Psoas muscle (tissue), 8 donors: ENCODE measurements at places on chromosomes 16 and 17.

GRCh38 chr17:77188084-77189066 is 47.6 kb downstream of the SEC14L1 start:
- DNase-seq, result no peak

- DNase-seq, result no peak
Measured at GRCh38 chr17:61575352-61575975, 15.6 kb downstream of the NACA2 start.

DNA sequence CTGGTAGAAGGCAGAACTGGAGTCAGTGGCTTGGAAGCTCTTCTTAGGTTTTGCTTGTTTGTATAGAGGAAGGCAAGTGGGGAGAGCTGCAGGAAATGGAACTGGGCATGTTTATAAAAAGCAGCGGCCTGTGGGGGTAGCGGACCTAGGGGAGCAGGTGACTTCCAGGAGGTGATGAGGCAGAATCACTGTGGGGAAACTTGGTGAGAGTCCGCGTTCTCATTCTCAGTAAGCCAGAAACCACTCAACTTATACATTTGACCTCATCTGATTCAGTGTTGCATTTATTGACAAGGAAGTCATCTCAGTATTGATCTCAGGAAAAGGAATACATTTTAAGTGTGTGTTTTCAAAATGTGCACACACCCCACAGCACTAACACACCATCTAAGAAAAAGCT is 299.8 kb downstream of the CNTNAP4 start:
- no peak for DNase-seq

GRCh38 chr17:46944931-46945330 is 22.0 kb downstream of the GOSR2 start:
- no peak for DNase-seq

DNA sequence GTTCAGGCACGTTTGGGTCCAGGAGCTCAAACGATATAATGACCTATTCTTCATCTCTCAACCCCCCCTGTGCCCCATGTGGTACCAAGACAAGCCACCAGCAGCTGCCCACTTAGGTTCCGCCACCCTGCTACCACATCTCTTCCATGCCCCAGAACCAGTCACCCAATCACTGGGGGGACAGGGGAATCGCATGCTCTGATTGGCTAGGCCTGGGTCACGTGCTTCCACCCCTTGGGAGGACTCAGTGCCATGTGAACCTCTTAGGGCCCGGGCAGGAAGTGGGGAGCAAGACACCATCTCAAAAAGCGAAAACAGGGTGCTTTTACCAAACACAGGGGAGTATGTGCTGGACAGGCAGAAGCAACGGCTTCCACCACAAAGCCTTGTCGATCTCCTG is 91.3 kb downstream of the KATNIP start:
- DNase-seq, result no peak

DNA sequence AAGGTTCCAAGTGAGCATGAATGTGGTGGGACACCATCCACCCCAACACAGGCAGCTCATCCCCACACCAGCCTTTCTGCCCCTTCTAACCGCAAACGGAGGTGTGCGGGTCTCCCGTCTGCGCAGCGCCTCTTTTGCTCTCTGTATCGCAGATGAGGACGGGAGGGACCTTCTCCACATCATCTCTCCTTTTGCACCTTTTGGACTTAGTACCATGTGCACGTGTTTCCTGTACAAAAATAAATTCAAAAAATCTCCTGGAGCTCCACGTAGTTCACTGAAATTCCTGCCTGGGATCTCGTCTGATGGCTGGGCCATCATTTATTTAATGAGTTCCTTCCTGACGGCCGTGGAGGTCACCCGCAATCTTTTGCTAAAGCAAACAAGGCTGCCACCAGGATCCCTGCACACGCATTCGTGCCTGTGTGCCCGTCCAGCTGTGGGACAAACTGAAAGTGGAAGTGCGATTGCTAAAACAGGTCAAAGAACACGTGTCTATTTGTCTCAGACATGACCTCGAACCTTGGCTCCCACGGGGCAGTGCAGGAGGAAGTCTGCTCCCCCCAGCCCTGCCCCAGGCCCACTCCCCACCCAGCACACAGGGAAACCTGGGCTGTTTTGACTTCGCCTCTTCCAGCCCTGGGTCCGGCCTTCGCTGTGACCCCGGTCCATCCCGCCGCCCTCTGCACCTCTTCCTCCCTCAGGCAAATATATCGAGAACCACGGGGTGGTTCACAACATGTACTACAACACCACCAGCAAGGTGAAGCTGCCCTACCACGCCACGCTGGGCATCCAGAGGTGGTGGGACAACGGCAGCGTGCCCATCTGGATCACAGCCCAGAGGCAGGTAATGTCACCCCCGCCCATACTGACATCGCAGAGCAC is 2.3 kb downstream of the ENPP7 start:
- DNase-seq, result no peak

GRCh38 chr16:79980650-79981521 is 380.3 kb upstream of the MAF start:
- DNase-seq, result no peak

DNA sequence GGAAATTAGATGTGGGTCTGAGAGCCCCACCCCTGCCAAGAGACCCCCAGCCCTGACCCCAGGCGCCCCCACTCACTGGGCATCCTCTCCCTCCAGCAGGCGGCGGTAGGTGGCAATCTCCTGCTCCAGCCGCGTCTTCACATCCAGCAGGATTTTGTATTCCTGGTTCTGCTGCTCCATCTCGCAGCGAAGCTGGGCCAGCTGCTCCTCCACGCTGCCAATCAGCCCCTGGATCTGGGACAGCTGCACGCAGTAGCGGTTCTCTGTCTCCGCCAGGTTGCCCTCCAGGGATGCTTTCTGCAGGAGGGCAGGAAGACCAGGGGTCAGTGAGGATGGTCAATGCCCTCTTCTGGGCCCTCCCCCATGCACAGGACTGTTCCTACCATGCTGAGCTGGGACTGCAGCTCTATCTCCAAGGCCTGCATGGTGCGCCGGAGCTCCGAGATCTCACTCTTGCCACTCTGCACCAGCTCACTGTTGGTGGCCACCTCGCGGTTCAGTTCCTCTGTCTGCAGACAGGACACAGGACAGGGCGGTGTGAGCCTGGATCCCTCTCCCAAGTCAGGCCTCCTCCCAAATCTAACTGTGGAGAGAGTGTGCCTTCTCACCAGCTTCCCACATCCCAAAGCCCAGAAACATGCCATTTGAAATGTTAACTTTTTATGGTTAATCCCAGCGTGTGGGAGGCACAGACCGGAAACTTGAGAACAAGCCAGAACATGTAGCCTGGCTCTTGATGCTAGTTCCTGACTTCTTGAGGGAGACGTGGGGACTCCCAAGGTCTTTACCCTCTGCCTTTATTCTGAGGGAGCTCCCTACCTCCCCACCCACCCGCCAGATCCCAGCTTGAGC is 3.6 kb downstream of the KRT17 start:
- no peak for DNase-seq

GRCh38 chr16:90053902-90054500 is 23.1 kb downstream of the PRDM7 start:
- DNase-seq, result no peak

DNA sequence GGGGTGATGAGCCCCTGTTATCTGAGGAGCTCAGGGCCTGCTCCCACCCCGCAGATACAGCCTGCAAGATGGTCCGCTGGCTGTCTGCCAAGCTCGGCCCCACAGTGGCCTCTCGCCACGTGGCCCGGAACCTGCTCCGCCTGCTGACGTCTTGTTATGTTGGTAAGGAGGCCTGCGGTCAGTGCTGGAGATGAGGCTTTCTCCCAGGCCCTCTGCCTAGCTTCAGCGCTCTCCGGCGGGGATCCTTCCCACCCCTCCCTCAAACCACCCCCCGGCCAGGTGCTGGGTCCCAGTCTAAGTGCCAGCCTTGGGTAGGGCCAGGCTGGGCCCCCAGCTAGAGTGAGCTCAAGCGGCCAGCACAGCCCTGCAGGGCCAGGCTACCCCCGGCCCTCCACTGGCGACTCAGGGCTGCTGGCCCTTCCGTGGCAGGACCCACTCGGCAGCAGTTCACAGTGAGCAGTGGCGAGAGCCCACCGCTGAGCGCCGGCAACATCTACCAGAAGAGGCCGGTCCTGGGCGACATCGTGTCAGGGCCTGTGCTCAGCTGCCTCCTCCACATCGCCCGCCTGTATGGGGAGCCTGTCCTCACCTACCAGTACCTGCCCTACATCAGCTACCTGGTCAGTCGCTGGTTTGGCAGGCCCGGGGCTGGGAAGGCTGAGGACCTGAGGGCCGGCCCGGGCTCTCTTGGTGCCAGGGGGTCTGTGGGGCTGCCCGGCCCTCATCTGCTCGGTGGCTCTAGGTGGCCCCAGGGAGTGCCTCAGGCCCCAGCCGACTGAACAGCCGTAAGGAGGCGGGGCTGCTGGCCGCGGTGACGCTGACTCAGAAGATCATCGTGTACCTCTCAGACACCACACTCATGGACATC is 6.1 kb downstream of the WDR81 start:
- DNase-seq, result peak; percentile 96

GRCh38 chr17:69567130-69567529 is 152.6 kb downstream of the MAP2K6 start:
- no peak for DNase-seq

GRCh38 chr17:42792545-42792944 is 6.0 kb downstream of the COA3 start:
- no peak for DNase-seq

DNA sequence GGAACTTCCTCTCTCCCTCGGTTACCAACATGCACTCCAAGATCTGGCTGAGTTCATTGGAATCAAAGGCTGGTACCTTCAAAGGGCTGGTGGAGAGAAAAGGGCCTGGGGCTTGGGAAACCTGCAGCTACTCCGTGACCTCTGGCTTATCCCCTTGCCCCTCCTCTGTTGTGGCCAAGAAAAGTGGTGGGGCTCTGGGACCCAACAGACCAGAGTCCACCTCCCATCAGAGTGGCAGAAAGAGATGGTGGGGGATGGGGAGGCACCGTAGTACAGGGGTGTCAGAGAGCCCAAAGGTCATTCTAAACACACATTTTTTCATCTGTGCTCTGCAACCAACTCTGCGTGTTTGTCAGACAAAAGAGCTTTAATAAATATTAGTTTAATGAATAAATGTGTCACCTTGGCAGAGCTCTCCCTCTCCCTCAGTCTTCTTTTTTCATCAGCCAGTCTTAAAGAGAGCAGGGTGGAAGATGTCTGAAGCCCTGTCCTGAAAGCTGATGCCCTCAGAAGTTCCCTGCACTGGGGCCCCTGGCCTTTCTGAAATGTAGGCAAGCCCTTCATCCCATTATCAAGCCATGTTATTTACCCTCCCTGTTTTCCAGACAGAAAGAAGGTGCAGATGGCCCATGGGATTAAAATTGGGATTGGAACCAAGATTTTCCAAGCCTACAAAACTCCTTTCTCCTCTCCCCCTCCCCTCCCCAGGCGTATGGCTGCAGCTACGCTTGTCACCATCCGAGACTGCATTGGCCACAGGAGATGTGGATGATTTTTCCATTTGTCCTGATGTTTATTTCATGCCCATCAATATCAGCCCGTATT is 227.3 kb downstream of the CCDC182 start:
- DNase-seq, result no peak

DNA sequence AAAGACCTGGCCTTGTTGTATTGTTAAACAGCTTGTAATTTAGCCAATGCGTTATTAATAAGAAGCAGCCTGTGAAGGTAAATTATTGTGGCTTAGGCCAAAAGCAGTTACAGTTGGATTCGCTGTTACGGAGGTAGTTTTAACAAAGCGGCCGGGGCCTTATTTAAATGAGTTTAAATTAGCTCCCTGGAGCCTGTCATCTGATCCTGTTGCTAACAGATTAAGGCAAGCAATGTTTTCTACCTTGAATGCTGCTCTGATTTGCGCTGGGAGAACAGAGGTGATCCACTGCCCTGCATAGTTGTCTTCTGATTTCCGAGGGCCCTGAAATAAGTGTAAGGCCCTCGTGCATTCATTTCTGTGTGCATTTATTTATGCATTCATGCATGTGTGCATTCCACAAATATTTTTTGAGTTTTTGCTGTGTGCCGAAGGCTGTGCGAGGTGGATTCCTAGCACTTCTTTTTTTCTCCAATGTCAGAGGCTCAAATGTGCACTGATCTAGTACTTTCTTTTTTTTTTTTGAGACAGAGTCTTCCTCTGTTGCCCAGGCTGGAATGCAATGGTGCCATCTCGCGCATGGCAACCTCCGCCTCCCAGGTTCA is 10.9 kb downstream of the SEC14L5 start:
- DNase-seq, result no peak

DNA sequence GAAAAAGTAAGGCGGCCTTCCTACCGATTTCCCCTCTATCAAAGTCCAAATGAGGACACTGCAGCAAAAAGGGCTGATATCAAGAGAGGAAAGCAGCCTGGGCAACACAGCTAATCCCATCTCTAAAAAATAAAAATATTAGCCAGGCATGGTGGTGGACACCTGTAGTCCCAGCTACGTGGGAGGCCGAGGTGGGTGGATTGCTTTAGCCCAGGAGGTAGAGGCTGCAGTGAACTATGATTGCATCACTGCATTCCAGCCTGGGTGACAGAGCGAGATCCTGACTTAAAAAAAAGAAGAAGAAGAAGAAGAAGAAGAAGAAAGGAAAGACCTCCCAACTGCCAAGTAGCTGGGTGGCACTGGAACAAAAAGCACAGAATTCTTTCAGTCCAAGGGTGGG is 14.4 kb downstream of the CACNB1 start:
- DNase-seq, result no peak

- DNase-seq, result no peak
Measured at GRCh38 chr16:81541314-81541713, 96.7 kb downstream of the CMIP start.

DNA sequence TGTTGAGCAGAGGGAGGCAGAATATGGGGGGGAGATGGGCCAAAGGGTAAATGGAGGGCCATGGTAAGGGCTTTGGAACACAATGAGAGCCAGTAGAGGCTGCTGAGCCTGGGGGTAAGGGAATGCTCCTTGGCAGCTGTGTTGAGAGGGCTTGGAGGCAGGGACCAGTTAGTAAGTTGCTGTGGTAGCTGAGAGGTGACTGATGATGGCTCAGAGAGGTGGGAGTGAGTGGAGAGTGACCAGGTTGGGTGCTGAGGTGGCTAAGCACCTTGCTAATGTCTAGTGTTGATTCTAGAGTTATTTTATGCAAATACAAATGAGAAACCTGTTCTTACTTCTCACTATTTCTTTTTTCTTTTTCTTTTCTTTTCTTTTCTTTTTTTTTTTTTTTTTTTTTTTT is 10.8 kb downstream of the SBK1 start:
- no peak for DNase-seq

- no peak for DNase-seq
Measured at GRCh38 chr17:48723423-48724250, 652 bp downstream of the PRAC2 start.

DNA sequence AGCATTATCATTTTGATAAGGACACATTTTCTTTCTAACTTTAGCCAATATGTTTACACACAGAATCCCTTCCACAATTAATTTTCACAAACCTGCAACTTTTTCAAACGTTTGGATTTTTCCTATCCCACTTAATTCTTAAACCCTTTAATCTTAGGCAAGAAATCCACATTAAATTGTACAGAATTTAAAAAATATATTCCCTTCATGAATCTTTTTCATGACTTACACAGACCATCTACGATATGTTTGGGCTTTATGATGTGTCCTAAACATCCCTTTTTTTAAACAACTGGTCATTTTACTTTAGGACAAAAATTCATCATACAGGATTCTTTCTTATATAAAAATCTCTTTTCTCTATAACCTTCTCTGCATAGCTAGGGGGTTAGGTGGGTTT is 241.5 kb upstream of the CNTNAP4 start:
- DNase-seq, result no peak
